ENCODE measurements at places on chromosomes 1 and 21.

- H3K36me3 ChIP-seq, result no peaks in the 10 kb centered on the region
- H3K27me3 ChIP-seq, result no peaks in the 10 kb centered on the region
- no peak overlapping the region for H3K4me3 ChIP-seq
- H3K4me1 ChIP-seq, result peaks cover 45% of the 10 kb centered on the region
- DNase-seq, result no peak
Measured at GRCh38 chr1:109300650-109301151, 6.1 kb downstream of the MYBPHL start.

DNA sequence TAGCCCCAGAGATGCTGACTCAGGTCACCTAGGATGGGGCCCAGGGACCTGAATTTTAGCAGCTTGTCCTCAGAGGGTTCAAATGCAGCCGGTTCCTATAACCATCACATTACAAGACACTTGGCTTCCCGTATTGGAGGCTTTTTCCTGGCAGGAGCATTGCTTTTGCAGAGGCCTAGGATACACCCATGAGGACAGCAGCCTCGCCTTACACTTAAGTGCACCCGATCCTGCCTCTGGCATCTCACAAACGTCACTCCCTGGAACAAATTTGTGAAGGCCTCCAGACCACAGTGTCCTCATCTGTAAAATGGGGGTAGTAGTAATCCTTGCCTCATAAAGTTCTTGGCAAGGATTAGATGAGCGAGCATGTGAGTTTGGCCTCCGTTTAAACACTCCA is 130.0 kb downstream of the KAZN start:
- peaks cover 14% of the 10 kb centered on the region for H3K4me1 ChIP-seq
- H3K36me3 ChIP-seq, result no peaks in the 10 kb centered on the region
- no peak overlapping the region for H3K4me3 ChIP-seq

DNA sequence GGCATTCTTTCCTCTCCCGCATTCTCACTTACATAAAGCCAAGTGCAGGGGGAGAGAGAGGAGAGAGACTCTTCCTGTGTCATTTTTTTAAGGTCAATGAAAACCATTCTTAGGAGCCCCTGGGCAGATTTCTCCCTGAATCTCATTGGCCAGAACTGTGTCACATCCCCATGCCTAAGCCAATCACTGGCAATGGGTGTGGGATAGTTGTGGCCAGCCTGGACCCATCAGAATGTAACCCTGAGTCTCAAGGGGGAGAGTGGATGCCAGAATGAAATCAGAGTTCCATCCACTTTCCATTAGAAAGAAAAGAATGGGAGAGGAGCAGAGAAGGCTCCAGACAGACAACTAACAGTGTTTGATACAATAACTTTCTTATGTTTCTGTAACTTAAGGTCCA is 31.2 kb upstream of the COQ8A start:
- no peaks in the 10 kb centered on the region for H3K27me3 ChIP-seq
- no peak overlapping the region for H3K4me3 ChIP-seq

- H3K4me1 ChIP-seq, result peaks cover 35% of the 10 kb centered on the region
- H3K36me3 ChIP-seq, result peaks cover 25% of the 10 kb centered on the region
- H3K27me3 ChIP-seq, result no peaks in the 10 kb centered on the region
- DNase-seq, result peak; percentile 96
- peak within 1 kb of the TSS; percentile 87 for H3K4me3 ChIP-seq
Measured at GRCh38 chr1:43367904-43368645, at the start of gene ELOVL1. TSS of gene ELOVL1 (minus strand) at chr1:43368011. CDS start at chr1:43365609, 2,402 bp downstream.

DNA sequence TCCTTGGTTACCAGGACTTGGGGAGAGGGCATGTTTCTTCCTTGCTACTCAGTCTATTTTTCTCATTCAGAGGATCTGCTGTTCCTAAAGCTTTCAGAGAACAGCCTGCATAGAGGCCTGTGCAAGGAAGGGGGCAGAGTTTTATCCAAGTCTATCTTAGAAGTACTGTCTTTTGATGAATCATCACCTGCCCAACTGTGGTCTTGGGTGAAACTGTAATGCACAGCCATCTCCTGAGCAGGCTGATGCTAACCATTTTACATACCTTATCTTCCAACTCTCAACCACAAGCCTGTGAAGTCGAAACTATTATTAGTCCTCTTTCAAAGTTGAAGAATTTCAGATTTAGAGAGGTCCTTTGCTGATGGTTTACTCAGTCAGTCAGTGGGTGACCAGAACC is 368.0 kb downstream of the HHAT start:
- H3K27me3 ChIP-seq, result no peaks in the 10 kb centered on the region
- no peak overlapping the region for H3K27ac ChIP-seq
- DNase-seq, result no peak
- H3K4me1 ChIP-seq, result no peaks in the 10 kb centered on the region
- no peak overlapping the region for H3K4me3 ChIP-seq

- no peak for DNase-seq
- H3K36me3 ChIP-seq, result peaks cover 90% of the 10 kb centered on the region
- no peak overlapping the region for H3K27ac ChIP-seq
- peaks cover 18% of the 10 kb centered on the region for H3K4me1 ChIP-seq
- no peak overlapping the region for H3K4me3 ChIP-seq
Measured at GRCh38 chr21:42851812-42852665, 27.3 kb downstream of the WDR4 start.

DNA sequence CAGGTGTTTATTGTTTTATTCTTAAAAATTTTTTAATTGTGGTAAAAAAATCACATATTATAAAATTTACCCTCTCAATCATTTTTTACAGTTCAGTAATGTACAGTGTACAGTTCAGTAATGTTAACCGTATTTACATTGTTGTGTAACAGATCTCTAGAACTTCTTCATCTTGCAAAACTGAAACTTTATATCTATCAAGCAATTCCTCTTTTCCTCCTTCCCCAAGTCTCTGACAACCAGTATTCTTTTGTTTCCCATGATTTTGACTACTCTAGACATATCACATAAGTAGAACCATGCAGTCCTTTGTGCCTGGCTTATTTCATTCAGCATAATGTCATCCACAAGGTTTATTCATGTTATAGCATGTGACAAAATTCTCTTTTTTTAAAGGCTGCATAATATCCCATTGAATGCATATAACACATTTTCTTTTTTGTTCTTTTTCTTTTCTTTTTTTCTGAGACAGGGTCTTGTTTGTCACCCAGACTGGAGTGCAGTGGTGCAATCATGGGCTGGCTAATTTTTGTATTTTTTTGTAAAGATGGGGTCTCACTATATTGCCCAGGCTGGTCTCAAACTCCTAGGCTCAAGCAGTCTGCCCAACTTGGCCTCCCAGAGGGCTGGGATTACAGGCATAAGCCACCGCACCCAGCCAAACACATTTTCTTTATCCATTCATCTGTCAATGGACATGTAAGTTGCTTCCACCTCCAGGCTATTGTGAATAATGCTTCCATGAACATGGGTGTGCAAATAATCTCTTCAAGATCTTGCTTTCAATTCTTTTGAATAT is 17.2 kb upstream of the RCSD1 start:
- H3K27me3 ChIP-seq, result no peaks in the 10 kb centered on the region
- H3K4me3 ChIP-seq, result no peak overlapping the region
- no peak overlapping the region for H3K27ac ChIP-seq
- H3K4me1 ChIP-seq, result peaks cover 14% of the 10 kb centered on the region
- no peaks in the 10 kb centered on the region for H3K36me3 ChIP-seq
- DNase-seq, result no peak

- no peak overlapping the region for H3K4me3 ChIP-seq
- no peaks in the 10 kb centered on the region for H3K36me3 ChIP-seq
- peaks cover 3% of the 10 kb centered on the region for H3K27me3 ChIP-seq
- DNase-seq, result no peak
Measured at GRCh38 chr1:87197641-87198040, 131.0 kb upstream of the LMO4 start.

- no peaks in the 10 kb centered on the region for H3K27me3 ChIP-seq
- H3K4me3 ChIP-seq, result no peak overlapping the region
- H3K36me3 ChIP-seq, result no peaks in the 10 kb centered on the region
- no peak for DNase-seq
- no peaks in the 10 kb centered on the region for H3K4me1 ChIP-seq
Measured at GRCh38 chr1:217837691-217838090, 206.5 kb downstream of the SPATA17 start.

GRCh38 chr1:221045842-221046831 is 166.9 kb downstream of the HLX start:
- no peak overlapping the region for H3K27ac ChIP-seq
- peaks cover 19% of the 10 kb centered on the region for H3K4me1 ChIP-seq
- DNase-seq, result no peak
- no peaks in the 10 kb centered on the region for H3K27me3 ChIP-seq

- H3K27ac ChIP-seq, result no peak overlapping the region
- peak; percentile 54 for DNase-seq
- H3K36me3 ChIP-seq, result no peaks in the 10 kb centered on the region
- H3K27me3 ChIP-seq, result no peaks in the 10 kb centered on the region
Measured at GRCh38 chr21:31218830-31219608, 125.0 kb downstream of the TIAM1 start.

DNA sequence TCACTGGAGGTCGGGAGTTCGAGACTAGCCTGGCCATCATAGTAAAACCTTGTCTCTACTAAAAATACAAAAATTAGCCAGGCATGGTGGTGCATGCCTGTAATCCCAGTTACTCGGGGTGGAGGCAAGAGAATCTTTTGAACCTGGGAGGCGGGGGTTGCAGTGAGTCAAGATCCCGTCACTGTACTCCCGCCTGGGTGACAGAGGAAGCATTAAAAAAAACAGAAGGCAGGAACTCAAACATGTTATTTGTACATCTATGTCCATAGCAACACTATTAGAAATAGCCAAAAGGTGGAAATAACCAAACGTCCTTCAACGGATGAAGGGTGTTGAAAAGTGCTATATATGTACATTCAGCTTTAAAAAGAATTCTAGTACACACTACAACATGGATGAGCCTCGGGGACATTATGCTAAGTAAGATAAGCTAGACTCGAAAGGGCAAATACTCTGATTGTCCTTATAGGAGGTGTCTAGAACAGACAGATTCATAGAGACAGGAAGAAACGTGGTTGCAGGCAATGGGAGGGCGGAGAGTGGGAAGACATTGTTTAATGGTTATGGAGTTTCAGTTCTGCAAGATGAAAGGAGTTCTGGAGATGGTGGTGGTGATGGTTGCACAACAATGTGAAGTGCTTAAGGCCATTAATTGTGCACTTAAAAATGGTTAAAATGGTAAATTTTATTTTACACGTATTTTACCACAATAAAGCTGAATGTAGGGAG is 19.2 kb downstream of the NLRP3 start:
- no peak for DNase-seq
- H3K27me3 ChIP-seq, result no peaks in the 10 kb centered on the region
- no peak overlapping the region for H3K27ac ChIP-seq
- no peaks in the 10 kb centered on the region for H3K4me1 ChIP-seq
- H3K36me3 ChIP-seq, result no peaks in the 10 kb centered on the region

GRCh38 chr1:213104604-213105003 is 53.6 kb downstream of the RPS6KC1 start:
- DNase-seq, result no peak
- no peak overlapping the region for H3K4me3 ChIP-seq
- H3K27ac ChIP-seq, result no peak overlapping the region
- no peaks in the 10 kb centered on the region for H3K27me3 ChIP-seq

DNA sequence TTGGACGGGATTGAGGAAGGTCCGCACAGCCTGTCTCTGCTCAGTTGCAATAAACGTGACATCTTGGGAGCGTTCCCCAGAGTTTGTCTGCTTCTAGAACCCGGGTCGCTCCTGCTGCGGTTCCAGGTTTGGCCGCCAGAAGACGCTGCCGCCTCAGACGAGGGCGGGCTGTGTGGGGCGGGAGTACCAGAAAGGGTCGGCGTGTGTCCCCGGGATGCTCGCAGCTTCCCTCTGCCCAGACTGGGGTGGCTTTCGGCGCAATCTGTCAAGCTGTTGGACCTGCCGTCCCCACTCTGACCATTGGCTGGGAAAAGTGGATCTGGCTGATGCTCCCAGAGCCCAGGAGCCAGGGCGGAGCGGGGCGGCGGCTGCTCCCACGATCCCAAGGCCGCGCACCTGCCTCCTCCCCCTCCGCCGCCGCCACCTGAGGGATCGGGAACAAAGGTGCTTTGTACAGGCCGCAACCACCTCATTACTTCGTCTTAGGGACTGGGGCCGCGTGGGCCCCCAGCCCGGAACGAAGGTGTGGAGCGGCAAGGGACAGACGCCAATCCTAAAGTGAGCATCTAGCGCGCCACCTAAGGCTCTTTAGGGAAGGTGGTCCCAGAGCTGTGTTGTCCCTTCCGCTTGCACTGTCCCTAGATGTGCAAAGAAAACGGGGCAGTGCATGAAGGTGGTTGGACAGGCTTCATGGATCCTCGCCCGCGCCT is 683 bp upstream of the EFNA4 start:
- DNase-seq, result peak; percentile 74
- peak overlapping the region; percentile 80 for H3K27ac ChIP-seq
- no peaks in the 10 kb centered on the region for H3K27me3 ChIP-seq

Measured in lower lobe of right lung (tissue), 2 donors.